ENCODE measurements at places on chromosomes 7 and 10.

DNA sequence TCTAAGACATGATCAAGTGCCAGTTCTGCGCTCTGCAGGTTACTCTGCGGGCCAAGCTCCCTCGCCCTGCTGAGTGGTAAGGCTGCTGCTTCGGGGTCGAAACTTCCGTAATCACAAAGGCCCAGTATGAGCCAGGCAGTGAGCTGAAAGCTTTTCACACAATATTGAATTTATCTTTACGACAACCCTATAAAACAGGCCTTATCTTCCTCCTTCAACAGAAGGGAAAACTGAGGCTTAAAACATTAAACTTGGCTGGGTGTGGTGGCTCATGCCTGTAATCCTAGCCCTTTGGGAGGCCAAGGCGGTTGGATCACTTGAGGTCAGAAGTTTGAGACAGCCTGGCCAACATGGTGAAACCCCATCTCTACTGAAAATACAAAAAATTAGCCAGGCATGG, 83.3 kb downstream of the FAM107B start:
- DNase-seq, result no peak

DNA sequence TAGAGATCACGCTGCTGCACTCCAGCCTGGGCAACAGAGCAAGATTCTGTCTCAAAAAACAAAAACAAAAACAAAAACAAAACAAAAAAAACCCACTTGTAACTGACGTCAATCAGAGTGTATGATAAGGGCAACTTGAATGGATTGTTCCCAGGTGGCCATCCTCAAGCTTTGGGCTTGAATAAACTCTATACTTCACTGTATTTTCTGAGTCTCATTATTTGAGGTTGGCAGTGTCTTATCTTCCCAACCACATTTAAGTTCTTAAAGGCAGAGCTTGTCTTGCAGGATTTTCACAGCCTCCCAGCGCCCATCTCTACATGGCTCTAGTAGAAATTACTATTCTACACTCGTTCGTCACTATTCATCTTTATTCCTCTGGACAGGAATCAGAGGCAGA, 5.1 kb upstream of the OAT start:
- no peak for DNase-seq

GRCh38 chr10:11499425-11500071, 111.9 kb downstream of the USP6NL start:
- DNase-seq, result no peak

GRCh38 chr10:59180689-59181270, 4.3 kb downstream of the PHYHIPL start:
- DNase-seq, result no peak

DNA sequence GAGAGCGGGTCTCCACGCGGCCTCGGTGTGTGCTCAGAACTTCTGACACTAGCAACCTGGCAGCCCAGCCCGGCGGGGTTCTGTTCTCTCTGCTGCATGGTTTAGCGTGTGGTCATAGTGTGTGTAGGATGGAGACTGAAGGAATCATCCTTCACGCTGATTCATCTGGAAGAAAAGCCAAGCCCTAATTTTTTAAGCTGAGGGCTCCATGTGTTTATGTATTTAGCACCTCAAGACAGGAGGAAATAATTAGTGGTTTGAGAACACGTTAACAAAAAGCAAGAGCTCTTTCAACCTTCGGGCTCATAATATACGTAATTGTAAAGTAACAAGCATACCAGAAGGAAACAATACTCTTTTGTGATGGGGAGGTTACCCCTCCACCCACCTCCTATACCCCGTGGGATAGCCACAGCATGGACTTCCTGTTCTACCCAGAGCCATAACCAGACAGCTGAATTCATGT, 504.6 kb upstream of the MKI67 start:
- no peak for DNase-seq

- DNase-seq, result no peak
Measured at GRCh38 chr10:122141821-122142640, 129.1 kb upstream of the BTBD16 start.

DNA sequence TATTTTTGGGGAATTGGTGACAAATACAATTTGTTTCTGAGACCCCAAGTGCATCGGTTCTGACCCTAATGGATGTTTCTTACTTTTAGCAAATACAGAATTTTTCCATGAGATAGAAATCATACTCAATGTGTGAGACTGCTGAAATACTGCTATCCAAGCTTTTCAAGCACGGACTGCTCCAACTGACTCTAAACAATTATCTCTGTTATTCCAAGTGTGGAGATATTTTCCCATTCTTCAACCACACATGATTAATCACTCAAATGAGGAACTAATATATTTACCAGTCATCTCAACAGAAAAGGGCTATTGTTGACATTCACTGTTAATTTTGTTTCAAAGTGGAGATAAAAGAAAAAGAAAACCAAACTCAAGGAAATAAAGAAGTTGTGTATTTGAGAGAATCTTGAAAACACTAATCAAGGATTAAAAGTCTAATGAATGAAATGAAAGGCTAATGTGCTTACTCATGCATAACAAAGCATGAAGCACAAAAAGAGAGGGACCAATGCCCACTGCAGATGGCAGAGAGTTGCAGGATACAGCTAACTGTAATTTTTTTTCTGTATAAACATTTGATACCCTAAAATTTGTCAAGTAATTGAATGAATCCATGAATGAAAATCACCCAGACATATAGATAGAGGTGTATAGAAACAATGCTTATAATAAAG, 423.6 kb downstream of the DGKB start:
- DNase-seq, result no peak

- DNase-seq, result no peak
Measured at GRCh38 chr7:37945336-37945735, 24.9 kb downstream of the EPDR1 start.

DNA sequence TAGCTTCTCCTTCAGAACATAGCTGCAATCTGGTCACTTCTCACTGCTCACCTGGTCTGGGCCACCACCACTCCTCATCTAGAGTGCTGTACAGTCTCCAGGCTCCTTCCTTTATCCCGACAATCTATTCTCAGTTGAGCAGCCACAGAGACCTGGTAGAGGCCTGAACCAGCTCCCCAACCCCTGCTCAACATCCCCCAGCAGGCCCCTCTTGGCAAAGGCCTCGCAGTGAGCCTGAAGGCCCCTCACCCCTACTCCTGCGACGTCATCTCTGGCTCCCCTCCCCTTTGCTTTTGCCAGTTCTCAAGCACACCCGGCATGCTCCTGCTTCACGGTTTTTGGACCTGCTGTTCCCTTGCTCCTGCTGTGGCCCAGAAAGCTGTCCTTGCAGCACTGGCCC, 113.9 kb downstream of the ARHGAP22 start:
- no peak for DNase-seq

DNA sequence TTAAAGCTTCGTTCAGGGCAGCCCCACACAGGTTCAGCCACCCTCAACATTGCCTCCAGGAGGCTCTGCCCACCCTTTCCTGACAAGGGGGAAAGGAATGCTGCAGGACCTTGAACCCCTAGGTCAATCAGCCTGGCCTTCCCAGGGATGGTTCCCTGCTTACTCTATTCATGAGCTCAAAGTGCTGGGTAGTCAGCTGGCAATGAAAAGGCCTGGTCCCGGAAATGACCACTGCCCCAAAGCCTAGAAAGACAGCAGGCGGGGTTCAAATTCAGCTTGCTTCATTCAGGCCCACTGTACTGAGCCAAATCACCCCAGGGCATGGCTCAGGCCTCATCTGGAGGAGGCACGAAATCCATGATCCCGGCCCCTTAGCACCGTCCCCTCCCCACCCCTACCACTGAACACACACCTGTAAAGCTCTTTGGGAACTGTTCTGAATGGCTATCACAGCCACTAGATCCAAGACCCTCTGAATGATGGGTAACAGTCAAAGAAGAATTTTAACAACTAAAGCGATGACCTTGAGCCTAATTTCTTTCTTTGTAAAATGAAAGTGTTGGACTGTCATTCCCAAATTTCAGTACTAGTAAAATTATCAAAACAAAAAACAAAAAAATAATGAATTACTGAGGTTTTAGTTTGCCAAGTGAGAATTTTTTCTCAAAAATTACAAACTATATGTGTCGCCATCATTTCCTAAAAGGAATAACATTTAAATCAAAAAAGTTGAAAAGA, 1.0 kb downstream of the URGCP start:
- DNase-seq, result no peak

DNA sequence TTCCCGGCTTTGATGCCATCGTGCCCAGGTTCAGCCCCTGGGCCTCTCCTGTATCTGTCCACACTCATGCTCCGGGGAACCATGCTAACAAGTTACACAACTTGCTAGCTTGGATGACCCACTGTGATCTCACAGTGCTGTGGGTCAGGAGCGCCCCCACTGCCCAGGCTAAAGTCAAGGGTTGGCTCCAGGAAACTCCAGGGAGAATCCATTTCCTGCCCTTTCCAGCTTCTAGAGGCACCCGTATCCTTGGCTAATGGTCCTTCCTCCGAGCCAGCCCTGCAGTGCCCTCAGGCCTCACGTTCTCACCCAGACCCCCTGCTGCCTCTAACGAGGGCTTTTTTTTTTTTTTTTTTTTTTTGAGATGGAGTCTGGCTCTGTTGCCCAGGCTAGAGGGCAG, 19.5 kb downstream of the AMZ1 start:
- no peak for DNase-seq

GRCh38 chr10:132687893-132688579, 97.9 kb downstream of the NKX6-2 start:
- DNase-seq, result no peak

DNA sequence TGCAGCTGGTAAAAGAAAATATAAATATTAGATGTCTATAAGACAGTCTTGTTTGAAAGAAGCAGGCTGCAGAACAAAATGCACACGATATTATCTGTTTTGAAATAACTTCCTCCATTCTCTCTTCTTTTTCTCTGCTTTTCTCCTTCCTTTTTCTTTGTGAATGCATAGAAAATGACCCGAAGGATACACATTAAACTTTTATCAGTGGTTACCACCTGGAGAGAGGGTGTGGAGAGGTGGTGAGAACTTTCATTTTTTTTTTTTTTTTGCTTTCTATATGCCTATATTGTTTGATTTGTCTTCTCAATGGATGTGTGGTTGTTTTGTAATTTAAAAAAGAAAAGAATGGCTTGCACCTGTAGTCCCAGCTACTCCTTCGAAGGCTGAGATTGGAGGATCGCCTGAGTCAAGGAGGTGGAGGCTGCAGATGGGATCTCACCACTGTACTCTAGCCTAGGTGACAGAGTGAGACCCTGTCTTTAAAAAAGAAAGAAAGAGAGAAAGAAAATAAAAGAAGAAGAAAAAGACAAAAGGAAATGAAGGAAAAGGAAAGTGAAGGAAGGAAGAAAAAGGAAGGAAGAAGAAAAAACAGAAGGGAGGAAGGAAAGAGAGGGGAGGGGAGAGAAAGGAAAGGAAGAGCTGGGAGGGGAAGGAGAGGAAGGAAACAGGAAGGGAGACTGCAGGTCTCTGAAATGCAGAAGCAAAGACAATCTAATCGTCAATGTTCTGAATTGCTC, 64.4 kb downstream of the SAMD9 start:
- no peak for DNase-seq

Measured in T-helper 2 cell treated with Interferon-gamma antibody and Interleukin-4, amounts not matched to agents 5 μg/mL and 100 μg/mL, for 36 hours (primary cell).